T-helper 1 cell (primary cell): ENCODE measurements at places on chromosomes 11 and 22.

GRCh38 chr11:70522309-70522592, 123.9 kb downstream of the CTTN start:
- DNase-seq, result no peak

DNA sequence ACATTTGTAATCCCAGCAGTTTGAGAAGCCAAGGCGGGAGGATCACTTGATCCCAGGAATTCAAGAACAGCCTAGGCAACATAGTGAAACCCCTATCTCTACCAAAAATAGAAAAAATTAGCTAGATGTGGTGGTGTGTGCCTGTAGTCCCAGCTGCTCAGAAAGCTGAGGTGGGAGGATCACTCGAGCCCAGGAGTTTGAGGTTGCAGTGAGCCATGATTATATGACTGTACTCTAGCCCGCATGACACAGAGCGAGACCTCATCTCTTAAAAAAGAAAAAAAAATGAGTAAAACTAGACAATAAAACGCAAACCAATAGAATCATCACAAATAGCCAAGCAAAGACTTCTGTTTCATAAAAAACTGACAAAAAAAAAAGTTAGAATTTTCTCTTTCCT, 21.8 kb downstream of the NUCB2 start:
- no peak for DNase-seq

DNA sequence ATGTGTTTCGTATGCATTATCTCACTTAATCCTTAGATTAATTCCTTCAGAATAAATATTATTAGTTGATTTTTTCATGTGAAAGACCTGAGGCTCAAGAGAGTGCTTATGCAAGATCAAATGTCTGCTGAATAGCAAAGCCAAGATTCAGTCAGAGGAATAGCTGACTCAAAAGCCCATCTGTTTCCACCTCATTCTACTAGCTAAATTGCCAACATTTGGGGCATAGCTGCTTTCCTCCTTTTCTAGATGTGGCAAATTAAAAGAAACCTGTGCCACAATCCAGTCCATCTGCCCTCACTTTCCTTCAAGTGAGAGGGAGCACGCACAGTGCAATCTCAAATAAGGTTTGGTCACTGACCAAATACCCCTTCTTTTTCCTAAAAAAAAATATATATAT, 121.1 kb downstream of the PAX6 start:
- DNase-seq, result no peak

DNA sequence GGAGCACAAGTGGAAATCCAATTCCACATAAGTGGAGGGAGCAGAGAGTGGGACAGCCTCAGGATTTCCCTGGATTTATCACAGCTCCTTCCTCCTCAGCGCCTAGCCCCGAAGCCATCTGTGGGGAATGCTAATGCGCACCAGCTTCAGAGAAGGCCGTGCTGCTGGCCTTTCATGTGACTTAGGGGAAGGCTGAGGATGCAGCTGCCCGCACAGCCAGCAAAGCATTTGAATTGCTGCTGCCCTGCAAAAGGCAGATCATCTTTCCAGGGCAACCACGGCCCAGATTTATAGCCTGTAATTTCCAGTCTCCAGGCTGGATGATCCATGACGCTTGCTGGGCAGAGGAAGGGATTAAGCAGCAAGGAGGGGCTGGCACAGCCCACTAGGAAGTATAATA, 29.9 kb downstream of the SYN3 start:
- no peak for DNase-seq

DNA sequence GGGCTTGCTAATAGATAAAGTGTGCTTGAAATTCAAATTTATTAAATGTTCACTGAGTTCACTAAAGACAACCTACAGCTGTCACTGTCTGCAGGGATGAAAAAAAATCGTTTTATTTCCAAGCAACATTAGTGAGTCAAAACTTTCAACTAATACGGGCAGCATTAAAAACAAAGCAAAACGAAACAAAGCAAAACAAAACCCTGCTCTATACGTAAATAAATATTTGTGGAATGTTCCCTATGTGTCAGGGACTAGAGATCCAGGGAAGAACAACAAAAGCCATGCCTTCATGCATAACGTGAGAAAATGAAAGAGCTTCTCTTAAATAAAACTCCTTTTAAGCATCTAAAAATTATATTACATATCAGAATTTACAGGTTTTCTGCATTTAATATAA, 553 bp downstream of the NAALAD2 start:
- DNase-seq, result no peak
